AG04449 (cell line): ENCODE measurements at places on chromosomes 3 and 15.

- no peak for DNase-seq
Observed at GRCh38 chr3:11583638-11584046, 60.1 kb downstream of the VGLL4 start.

DNA sequence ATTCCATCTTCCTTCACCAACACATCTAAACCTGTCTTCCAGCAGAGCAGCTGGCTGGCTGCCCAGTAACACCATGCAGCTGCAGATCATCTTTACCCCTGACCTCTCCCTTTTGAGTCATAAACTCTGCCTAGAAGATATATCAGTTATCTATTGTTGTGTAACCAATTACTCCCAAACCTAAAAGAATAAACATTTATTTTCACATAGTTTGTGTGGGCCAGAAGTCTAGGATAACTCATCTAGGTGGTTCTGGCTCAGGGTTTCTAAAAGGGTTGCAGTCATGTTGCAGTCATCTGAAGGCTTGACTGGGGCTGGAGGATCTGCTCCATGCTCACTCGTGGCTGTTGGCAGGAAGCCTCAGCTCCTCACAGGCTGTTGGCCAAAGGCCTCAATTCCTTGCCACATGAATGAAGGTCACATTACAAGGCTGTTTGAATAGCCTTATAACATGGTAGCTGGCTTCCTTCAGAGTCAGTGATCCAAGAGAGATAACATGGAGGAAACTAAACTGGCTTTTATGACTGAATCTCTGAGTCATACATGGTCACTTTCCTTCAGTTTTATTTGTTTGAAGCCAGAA is 92.8 kb downstream of the GOLIM4 start:
- DNase-seq, result no peak

DNA sequence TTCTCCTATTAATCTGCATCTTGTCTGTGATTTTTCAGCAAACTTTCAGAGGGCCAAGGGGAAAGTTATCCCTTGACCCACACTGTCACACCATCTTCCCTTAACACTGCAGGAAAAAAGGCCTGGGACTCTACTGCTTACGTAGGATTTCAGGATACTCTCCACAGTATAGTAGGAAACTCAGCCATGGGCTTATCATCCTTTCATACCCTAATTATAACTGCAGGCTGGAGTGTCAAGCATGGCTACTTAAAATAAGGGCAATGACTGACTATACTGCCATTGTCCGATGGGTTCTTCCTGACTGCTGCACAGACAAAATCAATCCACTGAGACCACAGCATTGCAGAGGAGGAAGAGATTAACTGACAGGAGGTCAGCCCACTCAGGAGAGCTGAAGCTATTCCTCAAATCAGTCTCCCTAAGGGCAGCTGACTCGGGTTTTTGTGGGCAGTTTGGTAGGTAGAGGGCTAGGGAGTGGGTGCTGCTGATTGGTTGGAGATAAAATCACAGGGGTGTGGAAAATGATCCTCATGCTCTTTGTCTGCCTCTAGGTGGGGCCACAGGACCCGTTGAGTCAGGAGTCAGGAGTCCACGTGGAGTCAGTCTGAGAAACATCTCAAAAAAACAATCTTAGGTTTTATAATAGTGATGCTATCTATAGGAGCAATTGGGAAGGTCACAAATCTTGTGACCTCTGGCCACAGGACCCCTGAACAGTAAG is 118.2 kb upstream of the STRIT1 start:
- no peak for DNase-seq

DNA sequence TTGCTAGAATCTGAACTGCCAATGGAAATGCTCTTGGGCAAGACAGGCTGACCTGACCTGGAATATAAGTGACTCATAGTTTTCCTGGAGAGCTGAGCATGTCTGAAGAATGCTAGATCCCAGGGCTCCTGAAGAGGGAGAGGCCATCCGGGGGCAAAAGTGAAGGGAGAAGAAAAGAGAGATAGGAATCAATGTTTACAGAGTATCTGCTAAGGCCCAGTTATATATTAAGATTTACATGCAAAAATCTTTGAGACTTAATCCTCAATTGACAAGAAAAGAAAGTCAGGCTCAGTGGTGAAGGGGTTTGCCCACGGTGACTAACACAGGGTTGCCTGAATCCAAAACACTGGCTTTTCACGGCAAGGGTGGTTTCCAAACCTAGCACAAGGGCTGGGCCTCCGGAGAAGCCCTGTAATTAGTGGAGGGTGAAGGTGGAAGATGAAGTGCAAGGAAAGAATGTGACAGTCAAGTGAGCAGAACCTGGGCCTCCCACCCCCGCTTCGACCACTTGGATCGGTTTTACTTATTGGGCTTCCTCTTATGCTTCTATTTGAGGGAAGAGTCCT is 91.7 kb upstream of the FGF12 start:
- DNase-seq, result peak; percentile 34

DNA sequence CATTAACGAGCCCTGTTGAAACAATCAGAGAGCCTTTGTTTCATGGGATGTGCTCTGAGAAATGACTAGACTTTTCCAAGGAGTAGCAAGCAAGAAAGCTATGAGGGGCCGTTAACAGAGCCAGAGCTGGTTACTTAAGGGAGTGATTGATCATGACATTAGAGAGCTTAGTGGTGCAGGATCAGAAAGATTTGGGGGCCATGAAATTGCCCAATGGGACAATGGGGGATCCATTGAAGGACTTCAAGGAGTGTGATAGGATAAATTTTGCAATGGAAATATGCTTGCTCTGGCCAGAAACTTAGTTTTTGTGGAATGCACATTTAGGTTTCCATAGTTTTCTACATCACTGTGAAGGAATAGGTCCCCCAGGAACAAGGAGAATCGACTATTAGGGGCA is 45.6 kb downstream of the LRRC3B start:
- no peak for DNase-seq

DNA sequence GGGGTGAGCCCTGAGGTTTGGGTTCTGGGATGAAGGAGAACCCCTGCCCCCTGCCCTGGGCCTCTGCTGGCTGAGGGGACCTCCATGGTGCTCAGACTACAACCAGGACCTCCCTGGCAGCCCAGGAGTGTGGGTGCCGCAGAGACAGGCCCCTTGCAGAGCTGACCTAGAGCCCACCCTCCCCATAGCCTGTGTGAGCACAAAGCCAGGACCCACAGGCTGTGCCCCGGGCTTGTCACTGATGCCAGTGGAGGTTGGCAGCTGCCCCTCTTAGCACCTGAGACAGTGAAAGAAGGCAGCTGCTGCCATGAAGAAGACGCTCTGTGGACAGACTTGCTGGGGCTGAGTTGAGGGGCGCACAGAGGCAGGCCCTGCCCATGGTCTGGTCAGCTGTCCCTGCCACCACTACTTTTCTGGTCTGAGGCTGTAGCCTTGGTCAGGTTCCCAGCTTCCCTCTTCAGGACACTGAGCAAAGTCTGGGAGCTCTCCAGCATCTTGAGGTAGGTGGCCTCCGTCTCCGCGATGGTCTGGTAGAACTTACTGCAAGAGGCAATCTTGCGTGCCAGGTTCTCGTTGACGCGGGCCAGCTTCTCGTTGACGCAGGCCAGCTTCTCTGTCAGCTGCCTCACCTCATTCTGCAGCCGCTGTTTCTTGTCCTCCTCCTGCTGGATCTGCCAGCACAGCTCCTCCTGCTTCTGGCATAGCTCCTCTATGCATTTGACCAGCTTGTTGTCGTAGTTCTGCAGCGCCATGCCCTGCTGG is 23.0 kb downstream of the USP4 start:
- no peak for DNase-seq

DNA sequence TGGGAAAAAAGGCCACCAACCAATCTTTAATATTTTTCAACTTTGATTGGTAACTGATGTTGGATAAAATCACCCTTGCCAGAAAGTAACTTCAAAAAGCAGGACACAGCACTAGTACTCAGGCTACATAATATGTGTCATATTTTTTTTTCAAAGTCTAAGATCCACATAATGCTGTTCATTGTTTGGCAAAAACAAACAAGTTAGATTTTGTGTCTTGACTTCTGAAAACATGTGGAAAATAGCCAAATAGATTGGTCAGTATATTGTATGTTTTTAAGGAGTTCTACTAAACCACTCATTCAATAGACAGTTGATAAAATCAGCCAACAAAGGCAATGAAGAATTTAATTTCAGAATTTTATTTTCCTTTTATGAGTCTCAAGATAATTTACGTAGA is 111.7 kb upstream of the CCDC54 start:
- no peak for DNase-seq
